Astrocyte of the cerebellum (primary cell): ENCODE measurements at places on chromosomes 13 and 19.

GRCh38 chr13:51687947-51688714, 103.9 kb downstream of the WDFY2 start:
- DNase-seq, result no peak

DNA sequence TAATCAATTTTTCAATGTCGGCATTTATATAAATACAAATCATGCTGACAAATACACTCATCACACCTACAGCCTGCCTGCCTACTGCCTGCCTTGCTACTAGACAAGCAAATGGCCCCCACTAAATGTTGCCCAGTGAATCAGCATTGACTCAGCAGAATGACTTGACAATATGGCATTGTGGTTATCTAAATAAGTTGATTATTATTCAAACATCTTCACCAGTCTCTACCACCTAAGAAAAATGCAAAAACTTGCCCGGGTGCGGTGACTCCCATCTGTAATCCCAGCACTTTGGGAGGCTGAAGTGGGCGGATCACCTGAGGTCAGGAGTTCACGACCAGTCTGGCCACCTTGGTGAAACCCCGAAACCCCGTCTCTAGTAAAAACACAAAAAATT, 296.1 kb downstream of the PCDH9 start:
- peak; percentile 24 for DNase-seq

- DNase-seq, result no peak
Measured at GRCh38 chr13:24234200-24234915, 73.8 kb downstream of the SPATA13 start.

- peak; percentile 58 for DNase-seq
Measured at GRCh38 chr19:12156223-12157058, at the start of gene ZNF625. Gene ZNF625, minus strand, starts transcription at chr19:12156734. Its CDS starts 176 bp downstream, at chr19:12156558.

- DNase-seq, result no peak
Measured at GRCh38 chr13:40187324-40187795, 479.1 kb downstream of the FOXO1 start.

DNA sequence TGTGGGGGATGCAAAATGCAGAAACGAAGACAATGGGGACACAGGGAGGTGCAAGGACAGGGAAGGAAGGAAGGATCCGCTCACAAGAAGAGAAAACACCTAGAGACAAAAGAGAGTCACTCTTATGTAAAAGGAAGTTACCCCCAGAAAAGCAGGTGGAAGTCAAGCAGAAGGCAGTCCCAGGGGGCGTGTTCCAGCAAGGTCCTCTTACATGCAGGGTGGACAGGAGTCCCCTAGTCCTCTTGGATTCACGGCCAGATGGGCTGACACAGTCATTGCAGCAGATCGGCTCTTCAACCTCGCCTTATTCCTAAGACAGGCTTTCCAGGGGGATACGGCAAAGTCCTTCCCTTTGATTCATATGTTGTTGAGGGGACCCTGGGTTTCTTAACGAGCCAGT, 83.9 kb upstream of the SPATA13 start:
- no peak for DNase-seq

GRCh38 chr19:33194886-33195644, 935 bp downstream of the LRP3 start:
- DNase-seq, result no peak

DNA sequence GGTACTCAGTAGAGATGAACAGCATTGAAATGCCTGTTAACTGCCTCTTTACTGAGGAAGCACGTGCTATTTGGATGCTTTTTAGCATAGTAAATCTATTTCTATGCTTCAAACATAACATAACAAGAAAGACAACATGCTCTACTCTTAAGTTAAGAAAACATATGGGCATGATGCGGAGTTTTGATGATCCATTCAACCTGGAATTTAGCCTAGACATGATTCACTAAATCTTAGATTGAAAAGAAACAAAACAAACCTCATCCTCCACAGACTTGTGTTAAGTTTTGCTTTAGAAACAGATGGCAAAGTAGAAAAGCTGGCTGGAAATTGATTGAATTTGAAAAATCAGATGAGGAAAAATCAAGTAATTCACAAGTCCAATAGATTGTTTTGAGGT, 593.8 kb downstream of the OLFM4 start:
- peak; percentile 2 for DNase-seq

- DNase-seq, result no peak
Measured at GRCh38 chr13:61700620-61701019, 285.0 kb upstream of the PCDH20 start.

GRCh38 chr13:20518660-20519100, 7.0 kb downstream of the CRYL1 start:
- no peak for DNase-seq
